ENCODE measurements at places on chromosomes 11 and 22.

DNA sequence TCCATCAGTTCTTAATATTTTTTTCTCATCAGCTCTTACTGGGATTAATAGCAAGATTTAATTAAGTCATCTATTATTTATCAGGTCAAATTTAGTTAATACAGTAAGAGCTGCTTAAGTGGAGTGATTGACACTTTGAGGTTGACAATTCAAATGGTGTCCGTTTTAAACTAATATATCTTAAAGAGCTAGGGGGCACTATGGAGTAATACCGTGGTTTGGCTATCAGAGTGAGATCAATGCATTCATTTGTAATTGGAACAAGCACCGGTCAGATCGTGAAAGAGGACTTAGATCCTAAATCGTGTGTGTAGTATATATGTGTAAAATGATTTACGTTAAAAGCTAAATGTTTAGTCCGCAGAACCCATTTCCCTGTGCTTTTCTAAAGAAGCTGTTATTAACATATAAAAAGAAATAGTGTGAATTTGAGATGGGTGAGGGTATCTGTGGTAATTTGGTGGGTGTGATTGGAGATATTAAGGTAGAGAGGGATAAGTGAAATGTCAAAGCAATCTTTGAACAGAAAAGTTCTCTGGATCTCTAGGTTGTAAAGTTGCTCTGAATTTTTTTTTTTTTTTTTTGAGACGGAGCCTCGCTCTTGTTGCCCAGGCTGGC lies 2.3 kb downstream of the SIK2 start:
- no peak for DNase-seq

DNA sequence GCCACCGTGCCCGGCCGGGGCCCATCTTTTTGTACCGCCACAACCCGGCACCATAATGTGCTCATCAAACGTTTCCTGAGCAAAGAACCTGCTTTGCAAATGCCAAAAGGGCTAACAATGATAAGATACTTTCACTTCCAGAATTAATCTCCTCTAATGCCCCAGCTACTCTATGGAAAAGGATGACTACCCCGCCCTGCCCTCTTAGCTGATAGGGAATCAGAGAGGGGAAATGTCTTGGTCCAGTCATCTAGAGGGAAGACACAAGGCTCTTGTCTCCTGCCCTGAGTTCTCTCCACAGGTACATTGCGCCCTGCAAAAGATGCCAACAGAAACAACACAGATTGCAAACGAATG lies 586 bp downstream of the TTLL1 start:
- DNase-seq = no peak

DNA sequence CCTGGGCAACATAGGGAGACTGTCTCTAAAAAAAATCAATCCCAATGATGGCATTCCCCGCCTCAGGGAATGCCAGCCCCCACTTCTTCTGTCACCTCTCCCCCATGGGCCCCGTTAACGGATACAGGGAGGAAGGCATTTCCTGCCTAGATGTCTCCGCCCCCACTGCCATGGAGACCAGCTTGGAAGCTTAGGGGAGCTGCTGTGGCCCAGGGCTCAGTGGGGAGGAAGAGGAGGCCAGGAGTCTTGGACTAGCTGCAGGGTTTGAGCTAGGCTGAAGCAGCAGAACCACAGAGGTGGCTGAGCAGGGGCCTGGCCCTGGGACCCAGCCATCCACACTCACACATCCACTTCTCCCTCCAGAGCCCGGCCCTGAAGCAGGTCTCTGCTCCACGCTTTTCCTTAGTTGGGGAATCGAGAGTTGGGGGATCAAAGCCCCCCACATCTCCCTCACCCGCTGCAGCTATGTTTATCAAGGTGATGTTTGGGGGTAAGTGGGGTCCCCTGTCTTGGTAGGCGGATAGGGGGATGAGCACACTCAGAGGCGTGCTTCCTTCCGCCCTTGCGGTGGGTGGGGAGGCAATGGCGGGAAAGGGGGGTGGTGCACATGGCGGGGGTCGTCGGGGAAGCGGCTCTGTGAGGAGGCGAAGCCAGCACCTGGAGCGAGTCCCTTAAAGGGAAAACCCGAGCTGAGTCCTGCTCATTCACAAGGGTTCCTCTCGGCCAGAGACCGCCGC lies at the start of gene C22orf15:
Gene C22orf15 (plus strand): TSS at position 149 of the 737 bp plus-strand sequence. CDS start 317 bp downstream, at position 466.
- no peak for DNase-seq

DNA sequence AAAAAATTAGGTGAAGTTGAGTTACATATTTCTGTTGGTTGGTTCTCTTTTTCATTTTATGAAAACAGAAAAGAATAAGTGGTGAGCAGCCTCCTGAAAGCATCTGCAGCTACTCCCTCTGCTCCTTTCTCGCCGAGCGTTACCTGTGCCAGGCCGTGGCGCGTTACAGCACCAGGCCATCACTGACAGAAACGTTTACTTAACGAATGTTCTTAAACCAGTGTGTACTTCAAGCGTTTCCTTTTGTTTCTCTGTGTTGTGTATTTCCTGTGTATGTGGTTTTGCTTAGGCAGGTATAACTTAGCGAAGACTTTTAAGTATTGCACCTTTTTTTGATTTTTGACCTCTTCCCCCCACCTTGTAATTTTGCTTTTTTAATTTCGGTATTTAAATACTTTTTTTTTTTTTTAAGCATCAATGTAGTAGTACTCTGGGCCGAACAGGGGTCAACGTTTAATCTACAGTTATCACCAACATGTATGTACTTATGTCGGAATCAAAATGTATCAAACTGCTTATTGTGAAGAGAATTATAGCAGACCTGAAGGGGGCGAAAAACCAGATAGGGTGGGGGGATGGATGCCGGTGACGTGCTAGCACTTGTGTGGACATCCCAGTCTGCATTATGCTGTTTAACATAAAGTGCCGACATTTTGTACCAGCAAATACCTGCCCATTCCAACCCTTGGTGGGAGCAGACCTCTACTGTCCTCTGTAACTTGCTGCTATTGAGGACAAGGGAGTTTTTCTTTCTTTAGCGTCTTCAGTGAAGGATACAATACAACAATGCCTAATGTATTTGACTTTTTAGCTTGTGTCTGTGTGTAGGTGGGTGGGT lies 21.6 kb upstream of the ADSL start:
- no peak for DNase-seq

DNA sequence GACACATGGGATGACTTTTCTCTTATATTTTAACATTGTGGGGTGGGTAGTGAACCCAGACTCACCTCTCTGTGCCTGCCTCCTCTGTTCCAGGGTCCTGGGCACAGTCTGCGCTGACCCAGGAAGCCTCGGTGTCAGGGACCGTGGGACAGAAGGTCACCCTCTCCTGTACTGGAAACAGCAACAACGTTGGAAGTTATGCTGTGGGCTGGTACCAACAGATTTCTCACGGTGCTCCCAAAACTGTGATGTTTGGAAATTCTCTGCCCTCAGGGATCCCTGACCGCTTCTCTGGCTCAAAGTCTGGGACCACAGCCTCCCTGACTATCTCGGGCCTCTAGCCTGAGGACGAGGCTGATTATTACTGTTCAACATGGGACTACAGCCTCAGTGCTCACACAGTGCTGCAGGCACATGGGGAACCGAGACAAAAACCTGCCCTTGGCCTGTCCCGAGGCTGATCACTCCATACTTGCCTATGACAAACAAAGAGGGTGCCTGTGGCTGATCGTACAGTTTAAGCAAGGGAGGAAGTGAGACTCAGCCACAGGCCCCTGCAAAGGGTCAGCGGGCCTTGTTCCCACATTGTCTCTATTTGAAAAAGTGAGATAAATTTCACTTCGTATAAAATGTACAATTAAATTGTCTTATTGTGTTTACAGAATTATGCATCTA lies 43.7 kb upstream of the TOP3B start:
- DNase-seq = no peak

DNA sequence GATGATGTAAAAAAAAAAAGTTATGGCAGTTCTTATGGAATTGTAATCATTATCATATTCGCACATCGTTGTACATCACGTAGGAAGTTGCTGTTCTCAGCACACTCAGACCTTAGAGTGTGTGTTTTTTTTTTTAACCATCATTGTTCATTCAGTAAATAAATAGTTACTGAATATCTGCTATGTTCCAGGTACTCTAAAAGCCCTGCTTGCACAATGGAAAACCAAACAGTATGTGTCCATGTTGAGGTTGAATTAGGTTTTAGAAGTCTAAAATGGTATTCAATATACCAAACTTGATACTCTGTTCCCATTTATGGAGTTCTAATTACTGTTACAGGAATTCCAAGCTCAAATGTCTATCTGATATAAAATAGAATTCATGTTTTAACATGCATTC lies 41.2 kb downstream of the PDHX start:
- DNase-seq = no peak

GRCh38 chr11:69637941-69638871 lies 2.8 kb upstream of the CCND1 start:
- no peak for DNase-seq

- no peak for DNase-seq
These were observed 120.3 kb upstream of the FAT3 start for GRCh38 chr11:92104349-92104748.

DNA sequence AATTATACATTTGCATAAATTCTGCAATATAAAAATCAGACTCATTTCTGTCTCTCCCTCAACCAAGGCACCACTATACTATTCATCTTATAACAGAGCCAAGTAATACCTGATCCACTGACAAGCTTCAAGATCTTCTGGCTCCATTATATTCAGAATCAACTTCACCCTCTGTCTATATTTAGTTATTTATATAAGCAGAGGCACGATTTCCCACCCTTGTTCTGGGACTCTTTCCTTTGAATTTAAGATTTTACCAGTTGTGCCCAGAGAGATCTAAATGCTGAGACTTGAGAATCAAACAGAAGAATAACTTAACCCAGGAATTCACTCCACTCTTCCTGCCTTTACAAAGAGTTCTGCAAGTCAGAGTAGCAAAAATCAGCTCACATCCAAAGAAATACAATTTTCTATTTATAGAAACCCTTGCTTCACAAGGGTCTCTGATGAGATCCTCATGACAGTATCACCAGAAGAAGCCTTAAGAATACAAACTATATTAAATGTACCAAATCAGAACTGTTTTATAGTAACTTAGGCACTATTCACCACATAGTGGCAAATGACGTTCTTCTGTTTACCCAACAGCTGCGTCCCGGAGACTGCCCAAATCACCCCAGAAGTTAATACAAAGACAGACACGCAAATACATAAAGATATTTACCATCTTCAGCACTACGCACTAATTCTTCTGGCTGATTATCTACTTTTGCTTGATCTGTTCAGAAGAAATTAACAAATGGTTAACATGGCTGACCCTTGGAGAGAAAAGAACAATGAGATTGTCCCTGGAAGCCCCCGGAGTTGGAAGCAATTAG lies 32.3 kb upstream of the CCDC89 start:
- no peak for DNase-seq

DNA sequence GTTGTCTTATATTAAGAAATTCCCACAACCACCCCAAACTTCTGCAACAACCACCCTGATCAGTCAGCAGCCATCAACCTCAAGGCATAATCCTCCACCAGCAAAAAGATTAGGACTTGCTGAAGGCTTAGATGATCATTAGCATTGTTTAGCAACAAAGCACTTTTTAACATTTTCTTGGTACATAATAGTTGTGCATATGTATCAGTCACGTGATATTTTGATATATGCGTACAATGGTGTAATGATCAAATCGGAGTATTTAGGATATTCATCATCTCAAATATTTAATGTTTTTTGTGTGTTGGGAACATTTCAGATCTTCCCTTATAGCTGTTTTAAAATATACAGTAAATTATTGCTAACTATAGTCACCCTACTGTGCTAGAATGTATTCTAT lies 73.5 kb upstream of the API5 start:
- DNase-seq = no peak

DNA sequence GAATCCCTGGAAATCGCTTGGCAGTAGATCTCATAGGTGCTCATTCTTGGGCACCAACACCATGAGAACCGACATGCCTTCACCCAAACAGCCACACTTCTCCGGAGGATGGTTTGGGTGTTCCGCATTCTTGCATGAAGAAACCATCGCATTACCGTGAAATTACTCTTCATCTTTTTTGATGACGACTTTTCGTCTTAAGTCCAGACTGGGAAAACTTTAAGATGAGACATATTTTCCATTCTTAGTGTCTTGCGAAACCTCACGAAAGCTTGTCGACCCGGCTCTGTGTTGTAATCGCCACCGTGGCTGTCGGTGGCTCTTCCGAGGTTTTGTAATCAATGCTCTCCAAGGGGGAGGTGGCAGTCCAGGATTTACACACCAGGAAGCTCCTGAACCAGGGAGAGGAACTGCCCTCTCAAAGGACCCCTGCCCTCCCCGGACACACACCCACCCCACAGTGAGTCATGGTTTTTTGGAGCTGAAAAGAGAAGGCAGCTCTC lies 1.7 kb downstream of the TOM1 start:
- peak; percentile 22 for DNase-seq

GRCh38 chr22:27386186-27386585 lies 415.4 kb downstream of the MN1 start:
- DNase-seq = no peak
